ENCODE measurements at places on chromosomes 4 and X.

DNA sequence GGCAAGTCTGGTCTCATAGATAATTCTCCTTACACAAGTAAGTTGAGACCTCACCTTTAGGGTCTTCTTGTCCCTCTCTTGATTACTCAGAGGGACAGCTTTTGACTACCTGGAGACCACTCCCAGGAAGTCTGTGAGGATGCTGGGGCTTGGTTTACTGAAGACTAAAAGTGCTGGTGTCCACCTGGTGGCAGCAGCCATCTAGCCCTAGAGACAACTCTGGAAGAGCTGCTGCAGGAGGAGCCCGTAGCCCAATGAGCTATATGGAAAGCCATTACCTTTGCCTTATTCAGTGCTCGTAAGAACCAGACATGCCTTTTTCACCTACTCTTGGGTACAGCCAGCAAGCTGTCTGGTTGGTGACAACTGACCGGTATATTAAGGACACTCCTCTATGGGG lies 7.3 kb downstream of the FGFBP2 start:
- no peak for DNase-seq

DNA sequence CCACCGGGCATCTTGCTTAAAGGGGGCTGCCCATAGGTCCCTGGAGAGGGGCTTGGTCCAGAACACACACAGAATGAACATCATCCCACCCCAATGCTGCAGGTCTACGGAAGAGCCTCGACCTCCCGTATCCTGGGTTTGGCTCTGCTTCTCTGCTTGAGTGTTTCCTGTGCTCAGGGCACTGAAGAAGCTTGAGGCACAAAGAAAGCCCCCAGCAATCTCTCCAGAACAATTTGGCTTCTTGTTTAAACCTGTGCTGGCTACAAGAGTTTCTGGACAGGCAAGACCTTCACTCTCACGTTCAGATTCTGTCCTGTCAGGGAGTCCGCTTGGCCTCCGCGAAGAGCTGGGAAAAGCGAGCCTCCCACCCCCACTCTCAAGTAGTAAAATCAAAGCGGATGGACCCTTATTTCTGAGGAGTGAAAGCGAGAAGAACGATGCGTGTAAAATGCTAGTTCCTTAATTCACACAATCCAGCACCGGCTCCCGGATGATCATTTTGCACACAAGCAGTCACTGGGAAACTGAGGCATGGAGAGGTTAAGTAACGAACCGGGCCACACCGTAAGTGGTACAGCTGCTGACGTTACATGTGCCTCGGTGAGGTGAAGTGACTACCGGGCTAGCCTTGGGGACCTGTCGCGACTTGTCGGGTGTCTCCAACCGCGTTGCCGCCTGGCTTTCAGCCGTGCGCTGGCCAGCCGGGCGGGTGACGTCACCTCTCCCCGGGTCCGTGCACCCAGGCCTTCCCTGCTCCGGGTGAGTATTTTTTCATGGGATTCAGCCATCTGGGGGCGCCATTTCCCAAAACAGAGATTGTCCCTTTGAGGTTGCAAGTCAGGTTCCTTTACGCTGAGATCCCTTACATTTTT lies 3.1 kb upstream of the SFRP2 start:
- DNase-seq, result peak; percentile 38

DNA sequence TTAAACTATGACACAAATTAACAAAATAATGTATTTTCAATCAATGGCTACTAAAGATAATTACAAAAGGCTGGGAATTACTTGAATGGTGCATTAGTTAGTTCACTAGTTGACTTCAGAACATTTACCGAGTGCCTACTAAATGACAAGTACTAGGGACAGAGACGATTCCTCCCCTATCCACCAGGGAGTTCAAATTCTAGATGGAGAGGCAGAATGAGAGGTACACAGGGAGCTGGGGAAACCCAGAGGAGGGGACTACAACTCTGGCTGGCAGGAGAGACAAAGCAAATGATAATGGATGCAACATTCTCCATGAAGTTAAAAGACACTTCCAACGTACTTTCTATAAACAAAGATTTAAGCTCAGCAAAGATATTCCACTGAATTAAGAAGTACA lies 43.1 kb upstream of the MCF2 start:
- no peak for DNase-seq

DNA sequence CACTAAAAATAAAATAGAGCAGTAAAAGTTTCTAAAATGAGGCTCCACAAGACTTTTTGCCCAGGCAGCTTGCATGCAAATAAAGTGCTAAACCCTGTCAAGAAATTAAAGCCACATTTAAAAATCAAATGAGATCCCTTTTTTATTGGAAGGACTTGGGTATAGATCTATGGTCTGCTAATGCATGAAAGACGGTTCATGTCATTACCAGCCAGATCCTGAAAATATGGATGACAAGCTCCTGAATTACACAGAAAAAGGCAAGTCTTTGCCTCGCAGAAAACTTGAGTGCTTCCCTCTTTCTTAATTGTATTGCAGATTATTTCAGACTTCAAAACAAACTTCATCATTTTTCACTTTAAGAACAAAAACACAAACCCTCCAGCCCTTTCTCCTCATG lies 169.6 kb downstream of the LDB2 start:
- no peak for DNase-seq

GRCh38 chrX:148185631-148186030 lies 204.5 kb downstream of the FMR1NB start:
- no peak for DNase-seq

DNA sequence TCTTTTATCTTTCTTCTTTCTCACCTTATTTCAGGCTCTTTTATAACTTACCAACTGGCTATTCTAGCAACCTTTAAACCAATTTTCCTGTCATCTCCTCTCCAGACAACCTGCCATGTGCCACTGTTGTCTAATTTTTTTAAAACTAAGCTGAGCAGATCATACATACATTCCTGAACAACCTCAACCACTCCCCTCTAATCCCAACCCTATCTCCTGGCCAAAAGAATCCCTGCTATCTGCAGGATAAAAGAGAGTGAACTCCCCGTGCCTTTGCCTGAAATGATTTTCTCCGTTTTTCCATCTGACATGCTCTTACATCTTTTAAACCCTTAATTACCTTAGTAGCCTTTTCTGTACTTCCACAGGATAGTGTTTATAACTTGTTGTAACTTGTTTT lies 35.5 kb downstream of the DCUN1D4 start:
- no peak for DNase-seq

DNA sequence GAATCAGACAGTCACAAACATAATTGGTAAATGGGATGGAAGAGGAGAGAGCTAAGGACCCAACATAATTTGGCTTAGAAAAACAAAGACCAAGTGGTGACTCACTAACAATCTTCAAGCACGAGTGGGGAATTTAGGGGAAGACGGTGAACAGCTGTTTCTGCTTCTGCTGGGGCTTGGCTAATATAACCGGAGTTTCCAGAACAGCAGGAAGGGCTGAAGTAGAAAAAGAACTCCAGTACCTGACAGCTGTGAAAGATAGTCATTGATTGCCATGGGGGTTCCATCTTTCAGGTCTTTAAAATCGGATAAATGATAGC lies 290.9 kb upstream of the LDB2 start:
- DNase-seq, result no peak

- DNase-seq, result no peak
Observed at GRCh38 chrX:18294893-18295292, 59.6 kb downstream of the SCML2 start.

- DNase-seq, result no peak
Observed at GRCh38 chr4:19807505-19807904, 444.2 kb upstream of the SLIT2 start.

DNA sequence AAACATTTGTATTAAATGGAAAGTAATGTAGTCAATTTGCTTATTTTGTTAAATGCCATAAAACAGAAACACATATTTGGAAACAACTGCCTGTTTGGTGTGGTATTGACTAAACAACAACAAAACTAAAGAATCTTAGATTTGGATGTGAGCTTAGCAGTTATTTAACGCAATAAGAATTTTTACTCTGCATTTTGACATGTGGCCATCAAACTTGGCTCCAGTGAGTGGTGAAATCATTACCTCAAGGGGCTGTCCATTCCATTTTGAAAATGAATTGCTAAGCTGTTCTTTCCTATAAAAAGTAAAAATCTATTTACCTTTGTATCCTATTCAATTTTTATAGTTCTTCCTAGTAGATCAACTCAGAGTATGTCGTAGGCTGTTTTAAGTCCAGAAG lies 84.2 kb downstream of the DKK2 start:
- no peak for DNase-seq

DNA sequence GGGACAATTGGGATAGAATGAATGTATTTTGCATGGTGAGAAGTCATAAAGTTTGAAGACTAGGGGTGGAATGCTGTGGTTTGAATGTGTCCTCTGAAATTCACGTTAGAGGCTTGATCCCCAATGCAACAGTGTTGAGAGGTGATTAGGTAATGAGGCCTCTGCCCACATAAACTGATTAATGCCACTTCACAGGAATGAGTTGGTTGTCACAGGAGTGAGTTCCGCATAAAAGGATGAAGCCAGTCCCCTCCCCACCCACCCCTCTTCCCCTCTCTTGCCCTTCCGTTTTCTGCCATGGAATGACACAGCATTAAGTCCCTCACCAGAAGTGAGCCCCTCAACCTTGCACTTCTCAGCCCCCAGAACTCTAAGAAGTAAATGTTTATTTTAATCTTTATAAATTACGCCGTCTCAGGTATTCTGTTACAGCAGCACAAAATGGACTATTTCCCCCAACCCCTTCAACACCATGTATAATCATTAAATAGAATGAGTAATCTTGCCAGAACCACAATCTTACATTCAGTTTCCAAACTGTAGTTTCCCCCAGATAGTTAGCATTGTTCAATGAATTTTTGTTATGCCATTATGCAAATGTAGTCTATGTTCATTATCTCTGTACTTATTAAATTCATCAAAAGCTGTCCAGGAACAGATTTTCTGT lies 5.5 kb upstream of the MMAA start:
- DNase-seq, result no peak

GRCh38 chr4:117455088-117455487 lies 369.7 kb upstream of the TRAM1L1 start:
- no peak for DNase-seq

GRCh38 chr4:136742333-136742732 lies 790.0 kb downstream of the PCDH18 start:
- no peak for DNase-seq

DNA sequence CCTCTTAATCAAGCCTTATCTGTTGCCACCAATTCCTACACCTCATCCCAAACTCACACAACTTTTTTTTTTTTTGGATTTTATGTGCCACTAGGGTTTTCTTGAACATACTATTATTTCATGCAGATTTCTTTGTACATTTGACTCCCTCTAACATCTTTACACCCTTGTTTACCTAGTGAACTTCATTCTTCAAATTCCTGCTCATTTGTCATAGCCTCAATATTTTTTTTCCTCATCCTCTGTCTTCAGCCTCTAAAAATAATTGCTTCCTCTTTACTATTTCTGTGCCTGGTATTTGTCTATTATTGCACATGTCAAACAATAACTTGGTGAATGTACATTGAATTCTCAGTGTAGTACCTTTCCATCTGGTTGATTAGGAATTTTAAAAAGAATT lies 22.0 kb downstream of the NBDY start:
- no peak for DNase-seq

DNA sequence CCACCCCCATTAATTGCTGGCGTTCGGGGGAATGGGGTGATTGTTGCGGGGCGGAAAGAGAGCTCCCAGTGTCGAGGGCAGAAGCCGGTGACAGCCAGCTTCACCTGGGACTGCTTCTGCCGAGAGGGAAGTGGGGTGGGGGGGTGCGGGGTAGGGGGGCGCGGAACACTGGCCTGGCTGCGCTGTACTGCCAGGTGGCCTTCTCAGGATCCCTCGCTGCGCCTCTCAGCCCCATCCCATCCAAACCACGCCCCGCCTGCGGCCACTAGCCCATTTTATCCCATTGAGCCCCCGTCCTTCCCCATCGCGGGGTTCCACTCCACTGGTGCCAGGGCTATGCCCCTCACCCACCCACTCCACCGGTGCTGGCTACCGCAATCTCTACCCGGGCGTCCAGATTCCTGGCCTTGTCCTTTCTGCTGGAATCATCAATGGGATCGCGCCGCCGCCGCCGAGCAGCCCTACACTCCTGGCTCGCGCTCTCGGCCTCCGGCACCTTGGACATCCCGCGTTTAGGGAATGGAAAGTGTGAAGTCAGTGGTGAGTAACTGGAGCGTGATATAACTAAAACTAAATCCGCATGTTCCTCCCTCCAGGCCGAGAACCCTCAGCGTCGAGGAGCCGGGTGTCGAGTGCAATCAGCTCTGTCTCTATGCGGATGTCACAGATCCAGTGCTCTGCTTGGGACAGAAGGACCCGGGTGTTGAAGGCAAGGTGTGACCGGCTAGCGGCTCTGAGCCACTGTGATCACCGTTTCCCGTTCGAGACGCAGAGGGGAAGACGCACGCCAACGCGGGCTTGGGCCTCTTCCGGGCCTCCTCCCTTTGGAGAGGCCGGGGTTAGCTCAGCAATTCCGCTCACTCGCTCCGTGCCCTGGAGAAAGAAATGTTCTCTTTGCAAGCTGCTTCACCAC lies 20.5 kb downstream of the NKX3-2 start:
- no peak for DNase-seq

- no peak for DNase-seq
Observed at GRCh38 chr4:54006755-54007154, 57.6 kb downstream of the CHIC2 start.

DNA sequence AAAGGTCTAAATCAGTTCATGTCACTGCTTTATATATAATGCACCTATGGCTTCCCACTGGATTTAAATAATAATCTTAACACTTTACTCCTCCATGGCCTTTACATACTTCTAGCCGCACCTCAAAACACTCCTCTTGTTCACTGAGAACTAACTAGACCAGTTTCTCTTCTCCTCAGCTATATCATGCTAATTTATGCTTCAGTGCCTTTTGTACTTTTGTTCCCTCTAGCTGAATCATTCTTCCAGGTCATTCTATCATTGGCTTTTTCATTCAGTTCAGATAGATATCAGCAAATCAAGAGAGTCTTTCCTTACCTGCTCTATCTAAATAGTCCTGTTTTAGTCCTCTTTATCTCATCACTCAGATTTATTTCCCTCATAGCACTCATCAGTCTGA lies 64.2 kb downstream of the TET2 start:
- DNase-seq, result no peak

DNA sequence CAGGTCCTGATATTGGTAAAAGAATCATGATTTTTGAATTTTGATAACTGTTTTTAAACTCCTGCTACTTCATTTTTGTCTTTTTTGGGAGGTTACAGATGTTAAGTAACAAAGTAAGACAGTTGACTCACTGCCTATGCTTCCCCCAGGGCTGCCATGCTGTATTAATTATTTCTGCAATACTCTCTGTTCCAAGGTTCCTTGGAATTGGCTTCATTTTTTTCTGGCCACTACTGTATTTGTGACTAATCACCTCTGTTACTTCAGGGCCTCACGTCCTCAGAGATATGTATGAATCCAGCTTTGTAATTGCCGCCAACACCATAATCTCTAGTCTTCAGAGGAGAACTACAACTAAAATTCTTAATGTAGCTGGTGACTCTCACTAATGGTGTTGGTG lies 1729.3 kb downstream of the C4orf33 start:
- DNase-seq, result no peak

- DNase-seq, result no peak
Observed at GRCh38 chrX:63761639-63762038, 23.4 kb downstream of the ARHGEF9 start.

GRCh38 chr4:91092398-91092980 lies 965.3 kb downstream of the CCSER1 start:
- DNase-seq, result no peak

- no peak for DNase-seq
Observed at GRCh38 chr4:106854569-106855351, 181.4 kb downstream of the DKK2 start.

GRCh38 chrX:66110112-66110511 lies 53.9 kb upstream of the HEPH start:
- DNase-seq, result no peak
